GM12878 (cell line): ENCODE measurements at places on chromosomes 2 and 18. TPM values are rescaled to one million over a fixed set of nuclear protein-coding genes. Genes with fewer than 3 reads are reported as not detected.

DNA sequence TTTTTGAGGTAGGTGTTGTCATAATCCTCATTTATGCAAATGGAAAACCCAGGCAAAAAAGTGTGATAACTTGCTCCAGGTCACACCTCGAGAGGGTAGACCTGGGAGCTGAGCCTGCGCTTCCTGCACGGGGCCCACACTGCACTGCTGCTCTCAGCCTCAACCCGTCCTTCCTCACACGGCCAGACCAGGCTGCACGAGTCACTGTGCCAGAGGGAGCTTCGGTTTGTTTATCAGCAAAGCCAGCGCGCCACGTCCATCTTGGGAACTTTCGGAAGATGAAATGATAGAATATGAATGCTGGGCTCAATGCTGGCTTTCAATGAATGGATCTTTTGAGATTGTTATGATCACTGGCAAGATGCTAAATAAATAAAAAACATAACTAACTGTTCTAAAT lies 14.4 kb downstream of the COPS9 start:
- peaks cover 14% of the 10 kb centered on the region for H3K4me1 ChIP-seq
- H3K4me3 ChIP-seq, result no peak overlapping the region
- no peaks in the 10 kb centered on the region for H3K27me3 ChIP-seq
- H3K36me3 ChIP-seq, result peaks cover 6% of the 10 kb centered on the region

GRCh38 chr18:8794156-8794933 lies 89.0 kb downstream of the MTCL1 start:
- no peak for DNase-seq
- no peaks in the 10 kb centered on the region for H3K36me3 ChIP-seq
- no peak overlapping the region for H3K27ac ChIP-seq

Gene PROKR1
- not detected in 2 replicates for total RNA-seq

Gene CEBPZ
- 57.6 and 62.0 TPM in 2 replicates for total RNA-seq

Gene REG1A
- 4.5 and 6.8 TPM in 2 replicates for total RNA-seq
